ENCODE measurements at places on chromosomes 2 and 18. TPM values are rescaled to one million over a fixed set of nuclear protein-coding genes. Genes with fewer than 3 reads are reported as not detected.

HMSD gene
- total RNA-seq, result not detected

DNA sequence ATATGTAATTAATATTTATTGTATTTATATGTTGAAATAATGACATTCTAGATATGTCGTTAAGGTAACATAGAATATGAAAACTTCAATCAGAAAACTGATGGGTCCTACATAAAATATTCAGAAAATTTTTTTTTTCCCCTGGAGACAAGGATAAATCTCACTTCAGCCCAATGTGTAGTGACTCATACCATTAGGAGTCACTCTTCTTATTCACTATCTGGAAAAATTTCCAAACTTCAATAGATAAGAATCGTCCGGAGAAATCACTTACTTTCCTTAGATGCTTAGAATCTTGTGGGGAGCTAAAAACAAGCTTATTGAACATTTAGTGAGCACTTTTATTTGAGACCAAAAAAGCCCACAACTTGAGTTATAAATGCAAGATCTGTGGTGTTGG is 4.6 kb downstream of the SERPINB13 start:
- DNase-seq, result no peak

MZT2A gene
- 114 TPM for total RNA-seq

- DNase-seq, result no peak
Measured at GRCh38 chr18:56273541-56274219, 364.7 kb downstream of the TXNL1 start.

LINC00305 gene
- total RNA-seq, result not detected

Measured in right cardiac atrium (tissue), 5 donors.